ENCODE measurements at places on chromosomes 5 and 9.

DNA sequence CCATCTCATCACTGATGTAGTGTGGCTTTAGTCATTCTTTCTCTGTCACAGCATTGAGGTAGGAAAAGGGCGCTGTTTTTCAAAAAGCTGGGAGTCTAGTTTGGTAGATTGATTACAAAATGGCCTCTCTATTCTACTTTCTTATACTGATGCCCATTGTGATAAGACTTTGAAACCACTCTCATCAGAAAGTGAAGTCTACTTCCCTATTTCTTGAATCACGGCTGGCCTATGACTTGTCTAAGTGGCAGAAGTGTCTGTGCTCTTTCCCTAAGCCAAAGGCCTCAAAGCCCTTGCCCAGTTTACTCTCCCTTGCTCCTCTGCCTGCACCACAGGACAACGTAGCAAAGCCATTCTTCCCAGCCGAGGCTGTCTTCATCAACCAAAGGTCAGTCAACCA lies 83.0 kb upstream of the IL33 start:
- DNase-seq: no peak

GRCh38 chr9:93645149-93645889 lies 68.9 kb downstream of the PHF2 start:
- no peak for DNase-seq

GRCh38 chr5:127206320-127207113 lies 84.1 kb upstream of the MEGF10 start:
- DNase-seq: no peak

DNA sequence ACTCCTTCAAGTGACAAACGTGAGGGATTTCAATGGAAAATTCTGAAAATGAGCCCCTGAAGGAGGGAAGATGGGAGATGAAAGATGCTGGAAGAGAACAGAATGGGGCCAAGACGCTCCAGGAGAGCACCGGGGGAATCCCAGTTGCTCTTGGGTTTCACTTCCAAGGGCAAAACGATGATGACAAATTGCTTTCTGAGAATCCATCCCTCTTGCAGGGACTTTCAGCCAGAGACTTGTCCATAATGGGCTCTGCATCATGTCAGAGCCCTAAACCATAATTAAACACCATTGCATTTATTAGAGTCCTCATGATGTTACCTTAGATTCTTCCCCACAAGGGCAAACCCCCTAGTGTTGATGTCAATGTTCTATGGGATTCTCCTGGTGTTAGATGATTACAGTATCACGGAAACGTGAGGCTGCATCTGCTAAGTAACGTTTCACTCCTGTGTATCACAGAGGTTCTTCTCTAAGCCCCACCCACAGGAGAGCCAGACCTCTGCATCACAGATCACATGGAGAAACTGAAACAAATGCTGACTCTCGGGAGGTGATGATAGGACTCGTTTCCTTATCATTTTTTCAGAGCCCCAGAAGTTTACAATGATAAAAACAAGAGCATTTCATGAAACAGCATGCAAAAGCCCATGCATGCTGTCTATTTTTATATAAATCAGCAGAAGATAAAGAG lies 114.4 kb downstream of the TENT4A start:
- DNase-seq: no peak

DNA sequence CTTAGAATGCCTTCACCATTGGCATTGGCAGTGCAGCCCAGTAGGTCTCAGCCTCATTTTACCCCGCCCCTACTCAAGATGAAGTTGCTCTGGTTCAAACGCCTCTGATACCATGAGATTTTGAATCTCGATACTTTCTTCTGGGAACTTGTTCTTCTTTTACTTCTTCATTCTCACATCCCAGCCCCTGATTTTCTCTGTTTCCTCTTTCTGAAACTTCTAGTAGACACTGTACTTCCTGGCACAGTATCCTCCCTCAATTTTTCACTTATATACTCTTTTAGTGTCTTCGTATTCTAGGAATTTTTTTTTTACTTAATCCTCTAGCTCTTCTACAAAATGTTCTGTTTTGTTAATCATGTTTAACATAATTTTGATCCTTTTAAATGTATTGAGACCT lies 13.1 kb upstream of the ZNF79 start:
- DNase-seq: no peak

DNA sequence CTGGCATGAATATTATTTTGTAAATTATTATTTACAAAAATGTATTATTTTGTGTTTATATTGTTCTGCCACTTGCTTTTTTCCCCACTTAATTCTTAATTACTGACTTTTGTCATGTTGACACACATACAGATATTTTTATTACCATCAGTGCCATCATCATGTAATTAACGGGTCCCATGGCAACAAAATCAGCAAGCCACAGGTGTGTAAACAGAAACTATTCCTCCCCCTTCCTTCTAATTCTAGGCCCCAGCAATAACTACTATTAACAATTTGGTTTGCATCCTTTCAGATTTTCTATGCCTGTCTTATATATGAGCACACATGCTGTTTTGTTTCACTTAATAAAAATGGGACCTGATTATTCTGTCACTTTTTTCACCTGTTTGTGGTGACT lies 29.3 kb downstream of the CYFIP2 start:
- no peak for DNase-seq

DNA sequence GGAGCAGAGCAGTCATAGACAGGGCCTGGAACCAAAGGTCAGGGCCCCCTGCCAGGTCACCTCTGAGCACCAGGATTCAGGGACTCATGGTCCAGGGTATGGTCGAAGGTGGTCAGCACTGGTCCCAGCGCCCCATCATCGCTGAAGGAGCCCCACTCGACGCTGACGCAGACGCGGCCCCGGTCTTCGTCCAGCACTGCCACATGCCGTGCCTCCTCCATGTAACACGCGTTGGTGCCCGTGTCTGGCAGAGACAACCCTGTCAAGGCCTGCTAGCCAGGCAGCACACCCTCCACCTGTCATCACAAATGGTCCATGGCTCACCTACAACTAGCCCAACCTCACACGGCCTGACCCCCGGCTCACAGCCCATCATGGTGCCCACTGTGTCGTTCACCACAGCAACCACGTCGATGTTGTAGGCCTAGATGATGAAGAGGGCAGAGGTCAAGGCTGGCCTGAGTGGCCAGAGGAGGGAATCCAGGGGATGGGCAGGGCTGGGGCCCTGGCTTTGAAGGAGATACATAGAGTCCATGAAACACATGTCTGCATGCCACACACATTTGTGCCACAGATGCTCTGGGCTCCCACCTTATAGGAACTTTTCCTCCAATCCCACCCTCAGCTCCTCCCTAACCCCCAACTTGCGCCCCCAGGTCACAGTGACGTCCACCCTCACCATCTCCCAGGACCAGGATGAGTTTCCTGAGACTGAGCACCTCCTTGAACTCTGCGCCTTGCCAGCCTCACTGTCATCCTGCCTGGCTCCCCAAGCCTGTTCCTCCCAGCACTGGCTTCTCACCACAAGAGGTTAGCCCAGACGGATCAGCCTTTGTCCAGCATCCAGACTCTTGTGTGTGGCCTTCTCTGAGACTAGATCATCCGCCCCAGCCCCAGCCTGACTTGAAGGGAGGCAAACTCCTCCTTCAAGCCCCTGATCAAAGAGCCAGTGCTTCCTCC lies 9.5 kb downstream of the HK3 start:
- no peak for DNase-seq

DNA sequence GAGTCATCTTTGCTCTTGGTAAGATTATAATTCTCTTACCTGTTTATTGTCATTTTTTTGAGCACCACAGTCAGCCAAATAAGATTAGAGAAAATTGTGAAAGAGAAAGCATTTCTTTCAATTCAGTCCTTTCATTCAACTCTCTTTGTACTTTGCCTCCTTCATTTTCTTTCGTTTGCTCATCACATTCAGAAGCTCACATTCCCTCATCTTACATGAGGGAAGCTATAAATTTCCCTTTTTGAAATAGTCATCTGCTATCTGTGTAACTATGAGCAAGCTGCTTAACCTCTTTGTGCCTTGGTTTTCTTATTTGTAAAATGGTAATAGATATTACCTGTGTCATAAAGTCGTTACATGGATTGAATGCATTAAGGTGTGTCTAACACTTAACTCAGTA lies 41.4 kb downstream of the PAM start:
- DNase-seq: no peak

- no peak for DNase-seq
Measured at GRCh38 chr5:113985505-113985904, 376.4 kb upstream of the KCNN2 start.

- DNase-seq: no peak
Measured at GRCh38 chr5:76787237-76787636, 31.6 kb upstream of the F2RL1 start.

DNA sequence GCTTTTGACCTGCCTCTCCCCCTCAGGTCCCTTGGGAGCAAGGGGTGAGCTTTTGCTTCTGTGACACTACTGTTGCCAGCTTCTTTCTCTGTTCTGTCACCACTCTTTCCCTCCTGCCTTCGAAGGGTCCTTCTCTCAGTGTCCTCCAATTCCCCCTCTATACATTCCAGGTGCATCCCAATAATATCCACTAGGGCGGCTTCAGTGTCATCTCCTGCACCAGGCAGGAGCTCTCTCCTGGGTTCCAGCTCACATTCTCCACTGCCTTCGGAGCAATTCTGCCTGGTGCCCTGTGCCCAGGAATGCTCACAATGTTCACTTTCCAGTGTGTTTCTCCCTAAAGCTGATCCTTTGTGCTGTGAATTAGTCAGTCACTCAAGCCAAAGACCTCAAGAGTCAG lies 83.9 kb upstream of the CXCL14 start:
- DNase-seq: no peak

DNA sequence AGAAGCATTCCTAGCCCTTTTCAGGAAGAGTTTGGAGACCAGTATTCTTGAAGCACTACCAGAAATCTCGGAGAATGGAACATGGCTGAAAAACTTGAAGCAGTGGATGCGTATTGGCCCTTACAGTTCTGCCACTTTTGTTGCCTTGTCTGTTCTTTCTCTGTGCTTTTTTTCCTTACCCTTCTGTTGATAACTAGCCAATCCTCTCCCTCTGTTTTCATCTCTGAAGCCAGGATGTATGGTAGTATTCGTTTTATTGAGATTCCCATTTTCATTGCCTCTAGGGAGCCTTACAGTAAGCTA lies 564 bp upstream of the CCNH start:
- DNase-seq: no peak
